ENCODE measurements at places on chromosomes 3 and 15.

DNA sequence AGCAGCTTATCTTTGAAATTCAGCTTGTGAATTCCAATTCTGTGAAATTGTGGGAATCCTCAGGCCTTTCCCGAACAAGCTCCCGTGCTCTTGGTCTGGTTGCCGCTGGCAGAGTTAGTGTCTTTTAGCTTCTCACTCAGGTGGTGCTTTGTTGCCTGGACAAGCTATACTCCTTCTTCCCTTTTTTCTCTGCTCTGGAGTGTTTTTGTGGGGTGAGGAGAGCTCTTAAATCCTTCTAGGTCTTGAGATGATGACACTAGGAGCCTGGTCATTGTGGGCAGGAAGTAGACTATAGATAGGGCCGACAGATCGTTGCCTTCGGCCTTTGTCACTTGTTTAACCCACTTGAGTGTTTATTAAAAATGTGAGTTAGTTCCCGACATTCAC lies 93.8 kb downstream of the SLCO3A1 start:
- DNase-seq, result no peak

DNA sequence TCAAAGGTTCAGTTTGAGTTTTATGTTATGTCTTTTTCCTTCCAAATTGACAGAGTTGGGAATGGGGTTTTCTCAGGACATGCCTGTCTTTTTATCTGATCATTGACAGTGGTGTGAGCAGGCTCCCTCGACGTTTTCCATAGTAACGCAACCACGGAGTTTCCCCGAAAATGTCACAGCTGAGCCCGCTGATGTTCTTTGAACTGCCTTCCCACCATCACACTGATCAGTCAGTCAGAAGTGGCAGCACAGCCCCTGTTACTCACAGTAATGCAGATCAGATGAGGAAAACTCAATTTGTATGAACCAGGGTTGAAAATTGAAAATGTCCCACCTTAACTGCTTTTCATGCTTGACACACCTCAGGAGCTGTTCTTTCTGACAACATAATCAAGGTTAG lies 210.4 kb downstream of the NECTIN3 start:
- DNase-seq, result peak; percentile 15

- no peak for DNase-seq
These were observed 48.4 kb downstream of the SLC41A3 start for GRCh38 chr3:126035362-126036050.

DNA sequence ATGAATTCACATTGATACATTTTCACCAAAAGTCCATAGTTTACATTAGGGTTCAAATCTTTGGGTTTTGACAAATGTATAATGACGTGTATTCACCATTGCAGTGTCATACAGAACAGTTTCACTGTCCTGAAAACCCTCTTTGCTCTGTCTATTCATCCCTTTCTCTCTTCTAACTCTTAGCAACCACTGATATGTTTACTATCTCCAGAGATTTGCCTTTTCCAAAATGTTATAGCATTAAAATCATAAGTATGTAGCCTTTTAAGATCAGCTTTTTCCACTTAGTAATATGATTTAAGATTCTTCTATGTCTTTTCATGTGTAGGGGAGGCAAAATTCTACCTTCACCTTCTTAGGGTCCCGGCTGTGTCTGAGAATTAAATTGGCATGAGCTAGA lies 203.8 kb downstream of the TPRG1 start:
- DNase-seq, result no peak

DNA sequence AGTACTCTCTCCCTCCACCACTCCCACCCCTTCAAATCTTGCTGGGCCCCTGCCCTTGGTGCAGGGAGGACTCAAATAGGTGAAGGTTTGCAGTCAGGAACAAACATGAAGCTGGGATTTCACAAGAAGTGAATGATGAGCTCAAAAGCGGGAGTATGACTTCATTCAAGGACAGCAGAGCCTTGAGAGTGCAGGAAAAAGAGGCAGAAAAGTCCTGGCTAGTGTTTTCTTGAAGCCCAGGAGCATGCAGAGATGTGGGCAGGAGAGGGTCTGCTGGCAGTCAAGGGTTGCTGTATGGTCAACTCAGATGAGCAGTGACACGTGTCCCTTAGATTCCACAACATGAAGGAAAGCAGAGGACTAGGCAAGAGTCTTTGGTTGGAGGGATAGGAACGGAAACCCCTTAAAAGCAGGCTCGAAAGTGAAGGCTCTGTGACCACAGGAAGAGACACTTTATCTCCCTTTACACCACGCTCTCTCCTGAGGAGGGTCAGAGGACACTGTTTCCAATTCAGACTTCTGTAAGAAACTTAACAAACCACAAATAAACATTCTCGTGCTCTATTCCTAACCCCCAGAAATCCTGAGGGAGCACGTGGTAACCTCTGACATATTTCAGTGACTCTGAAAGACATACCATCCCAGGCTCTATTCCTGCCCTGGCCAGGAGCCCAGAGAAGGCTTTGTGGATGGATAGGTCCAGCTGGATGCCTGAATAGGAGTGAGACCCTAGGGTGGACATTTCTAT lies 168.0 kb upstream of the NDN start:
- no peak for DNase-seq

DNA sequence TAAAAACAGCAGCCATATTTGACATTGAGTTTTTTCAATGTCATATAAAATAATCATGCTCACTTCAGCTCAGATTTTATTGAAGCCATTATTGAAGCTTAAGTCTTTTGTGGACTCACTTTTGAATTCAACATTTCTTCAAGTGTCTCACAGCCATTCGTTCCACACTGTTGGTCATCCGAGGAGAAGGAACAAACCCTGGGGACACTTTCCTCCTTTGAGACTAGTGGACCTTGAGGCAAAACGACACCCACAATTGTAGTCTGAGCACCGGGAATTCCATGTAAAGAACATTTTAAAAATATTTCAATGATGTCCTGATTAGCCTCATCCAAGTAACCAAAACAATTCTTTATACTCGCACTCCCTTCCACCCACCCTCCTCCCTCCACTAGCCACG lies 174.7 kb downstream of the CD47 start:
- no peak for DNase-seq

DNA sequence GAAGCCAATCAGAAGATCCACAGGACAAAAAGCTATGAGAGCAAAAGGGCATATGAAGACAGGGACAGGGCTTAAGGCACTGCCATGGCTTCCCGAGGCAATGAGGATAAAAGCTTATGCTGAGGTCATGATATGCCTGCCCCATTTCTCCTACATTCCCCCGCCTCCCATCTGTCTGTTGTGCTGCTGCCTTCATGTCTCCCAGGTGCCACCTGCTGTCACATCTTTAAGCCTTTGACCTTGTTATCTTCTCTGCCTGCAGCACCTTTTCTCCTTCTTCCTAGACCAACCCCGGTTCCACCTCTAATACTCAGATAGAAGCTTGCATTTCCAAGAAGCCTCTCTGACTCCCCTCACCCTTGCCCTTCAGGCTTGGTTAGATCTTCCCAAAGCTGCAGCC lies 213.8 kb downstream of the ARRDC4 start:
- DNase-seq, result no peak

- DNase-seq, result no peak
These were observed 153.8 kb upstream of the TSC22D2 start for GRCh38 chr3:150254309-150254708.

DNA sequence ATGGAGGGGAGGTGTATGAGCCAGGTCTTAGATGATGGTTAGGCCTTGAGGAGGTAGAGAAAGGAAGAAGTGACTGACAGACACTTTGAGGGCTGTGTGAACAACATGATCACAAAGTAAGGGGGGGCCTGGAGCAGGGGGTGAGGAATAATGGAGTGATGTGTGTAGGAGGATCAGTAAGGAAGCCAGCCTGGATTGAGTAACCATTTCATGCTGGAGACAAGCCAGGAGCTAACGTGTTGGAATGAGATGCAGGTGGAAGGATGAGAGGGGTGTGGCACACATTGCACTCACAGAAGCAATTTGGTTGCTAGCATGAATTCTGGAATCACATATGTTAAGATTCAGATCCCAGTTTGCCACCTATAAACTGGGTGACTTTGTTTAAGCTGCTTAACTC lies 65.5 kb downstream of the BBX start:
- DNase-seq, result no peak

- no peak for DNase-seq
These were observed 217.9 kb upstream of the MME start for GRCh38 chr3:154862265-154862664.

DNA sequence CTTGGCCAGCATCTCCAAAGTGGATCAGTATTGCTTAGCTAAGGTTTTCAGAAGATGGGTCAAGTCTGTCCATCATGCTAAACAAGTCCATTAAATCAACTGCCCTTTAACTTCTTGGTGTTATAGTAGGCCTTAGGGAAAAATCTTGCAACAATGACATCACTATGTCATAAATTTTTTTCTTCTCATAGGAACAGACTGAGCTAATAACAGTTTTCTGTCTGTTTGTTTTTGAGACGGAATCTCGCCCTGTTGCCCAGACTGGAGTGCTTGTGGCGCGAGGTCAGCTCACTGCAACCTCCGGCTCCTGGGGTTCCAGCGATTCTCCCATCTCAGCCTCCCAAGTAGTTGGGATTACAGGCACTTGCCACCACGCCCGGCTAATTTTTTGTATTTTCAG lies 94.2 kb downstream of the EFL1 start:
- DNase-seq, result no peak

- no peak for DNase-seq
These were observed 135.2 kb downstream of the TMCC1 start for GRCh38 chr3:129758306-129758705.

- no peak for DNase-seq
These were observed 390.3 kb downstream of the GABRB3 start for GRCh38 chr15:26382444-26383072.

DNA sequence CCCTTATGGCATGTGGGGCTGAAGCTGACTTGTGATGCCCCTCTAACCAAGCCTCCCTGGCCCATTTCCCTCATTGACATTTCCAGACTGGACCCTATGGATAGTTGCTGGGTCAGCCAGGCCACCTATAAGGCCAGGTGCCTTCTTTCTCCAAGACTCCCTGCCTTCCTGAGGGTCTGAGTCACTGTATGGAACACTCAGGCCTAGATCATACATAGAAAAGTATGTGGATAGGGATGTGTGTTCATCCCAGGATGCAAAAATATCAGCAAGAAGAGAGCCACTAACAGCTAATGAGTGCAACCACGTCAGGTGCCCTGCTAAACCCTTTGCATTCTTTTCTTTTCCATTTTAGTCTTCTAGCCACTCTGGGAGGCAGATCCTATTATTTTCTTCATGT lies 168.4 kb upstream of the WNT5A start:
- no peak for DNase-seq

GRCh38 chr15:62359416-62359815 lies 194.3 kb upstream of the C2CD4B start:
- DNase-seq, result no peak

GRCh38 chr15:80777137-80777536 lies 2.0 kb upstream of the CEMIP start:
- DNase-seq, result no peak

- no peak for DNase-seq
These were observed 158.4 kb downstream of the TIGIT start for GRCh38 chr3:114452256-114452655.

GRCh38 chr15:78179286-78179840 lies 30.2 kb downstream of the IDH3A start:
- DNase-seq, result no peak

- no peak for DNase-seq
These were observed 115.1 kb downstream of the CDIN1 start for GRCh38 chr15:36694574-36694973.

GRCh38 chr3:2211568-2211967 lies 112.9 kb downstream of the CNTN4 start:
- no peak for DNase-seq
